ENCODE measurements at places on chromosomes 12 and 14.

- DNase-seq: no peak
Measured at GRCh38 chr12:31260840-31261239, 65.1 kb downstream of the SINHCAF start.

GRCh38 chr12:11227373-11227772, 40.6 kb upstream of the TAS2R42 start:
- DNase-seq: no peak

- no peak for DNase-seq
Measured at GRCh38 chr12:86081843-86082242, 174.3 kb downstream of the MGAT4C start.

DNA sequence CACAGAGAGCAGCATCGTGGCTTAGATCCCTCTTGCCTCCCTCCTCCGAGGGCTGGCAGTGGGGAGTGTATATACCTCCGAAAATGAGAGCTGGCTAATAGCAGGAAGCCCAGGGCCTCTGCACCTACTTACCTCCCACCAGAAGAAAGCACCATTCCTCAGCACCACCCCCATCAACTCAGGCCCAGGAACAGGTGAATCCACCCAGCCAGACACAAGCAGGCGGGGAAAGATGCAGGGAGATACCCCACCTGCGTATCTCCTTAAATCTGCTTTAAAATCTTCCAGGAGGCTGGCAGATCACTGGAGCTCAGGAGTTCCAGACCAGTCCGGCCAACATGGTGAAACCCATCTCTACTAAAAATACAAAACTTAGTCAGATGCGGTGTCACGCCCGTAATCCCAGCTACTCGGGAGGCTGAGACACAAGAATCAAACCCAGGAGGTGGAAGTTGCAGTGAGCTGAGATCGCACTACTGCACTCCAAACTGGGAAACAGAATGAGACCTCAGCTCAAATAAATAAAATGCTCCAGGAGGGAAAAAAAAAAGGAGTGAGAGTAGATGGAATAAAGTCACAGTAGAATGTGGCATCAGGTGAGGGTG, 93.5 kb downstream of the SINHCAF start:
- DNase-seq: no peak

DNA sequence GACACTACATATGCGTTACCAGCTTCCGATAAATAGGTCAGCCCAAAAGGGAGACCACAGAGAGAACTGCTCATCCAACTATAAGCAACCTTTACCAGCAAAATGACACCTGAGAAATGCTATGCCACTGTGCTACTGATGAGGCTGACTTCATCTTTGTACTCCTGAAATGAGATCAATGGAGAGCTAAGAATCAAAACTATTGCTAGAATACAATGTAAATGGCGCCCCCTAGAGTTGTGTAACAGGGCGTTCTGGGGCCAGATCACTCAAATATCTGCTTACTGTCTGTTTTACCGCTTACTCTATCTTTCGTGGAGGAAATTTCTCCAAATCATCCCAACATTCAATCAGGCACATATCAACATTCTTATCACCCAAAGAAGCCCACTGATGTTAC, 4.6 kb downstream of the ZNF384 start:
- DNase-seq: no peak

DNA sequence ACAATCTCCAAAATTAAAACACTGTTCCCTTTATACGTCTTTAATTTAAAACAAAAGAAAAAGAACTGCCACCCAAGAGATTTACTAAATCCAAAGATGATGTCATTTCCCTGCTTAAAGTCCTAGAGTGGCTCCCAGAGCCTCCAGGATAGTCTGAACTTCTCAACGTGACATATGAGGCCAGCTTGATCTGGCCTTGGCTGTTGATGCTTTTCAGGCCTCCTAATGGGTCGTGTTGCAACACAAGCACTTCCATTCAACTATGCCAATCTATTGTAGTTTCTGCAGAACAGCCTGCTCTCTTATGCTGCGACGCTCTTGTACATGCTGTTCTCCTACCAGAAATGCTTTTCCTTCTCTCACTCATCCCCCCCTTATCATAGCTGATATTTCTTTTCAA, 35.7 kb downstream of the LGR5 start:
- no peak for DNase-seq

DNA sequence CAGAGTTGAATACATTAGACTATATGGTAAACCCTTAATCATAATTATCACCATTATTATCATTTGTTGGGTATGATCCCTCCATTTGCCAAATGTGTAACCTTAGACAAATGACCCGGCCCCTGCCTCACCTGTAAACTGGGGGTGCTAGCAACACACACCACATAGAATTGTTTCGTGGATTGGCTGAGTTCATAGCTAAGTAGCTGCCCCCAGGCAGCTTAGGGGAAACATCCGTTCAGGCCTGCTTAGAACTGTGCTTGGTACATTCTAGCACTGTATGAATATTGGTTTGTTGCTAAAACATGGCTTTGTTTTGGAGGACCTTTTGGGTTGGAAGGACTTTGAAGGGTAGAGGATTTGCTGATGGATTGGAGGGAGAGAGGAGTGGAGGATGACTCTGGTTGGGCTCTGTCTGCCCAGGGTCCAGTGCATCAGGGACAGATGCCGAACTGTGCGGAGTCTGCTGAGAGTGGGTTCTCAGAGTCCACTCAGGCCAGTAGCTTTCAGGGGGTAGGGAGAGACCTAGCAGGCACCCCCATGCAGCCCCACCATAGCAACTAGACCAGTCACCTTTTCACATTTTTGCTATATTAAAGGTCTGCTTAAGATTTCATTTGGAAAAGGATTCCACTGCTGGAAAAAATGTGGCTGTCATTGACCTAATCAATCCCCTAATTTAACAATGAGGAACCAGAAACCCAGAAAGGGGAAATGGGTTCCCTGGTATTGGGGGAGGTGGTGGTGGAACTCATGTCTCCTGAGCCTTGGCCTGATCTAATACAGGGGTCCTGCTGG, 2.2 kb downstream of the RIN3 start:
- no peak for DNase-seq

DNA sequence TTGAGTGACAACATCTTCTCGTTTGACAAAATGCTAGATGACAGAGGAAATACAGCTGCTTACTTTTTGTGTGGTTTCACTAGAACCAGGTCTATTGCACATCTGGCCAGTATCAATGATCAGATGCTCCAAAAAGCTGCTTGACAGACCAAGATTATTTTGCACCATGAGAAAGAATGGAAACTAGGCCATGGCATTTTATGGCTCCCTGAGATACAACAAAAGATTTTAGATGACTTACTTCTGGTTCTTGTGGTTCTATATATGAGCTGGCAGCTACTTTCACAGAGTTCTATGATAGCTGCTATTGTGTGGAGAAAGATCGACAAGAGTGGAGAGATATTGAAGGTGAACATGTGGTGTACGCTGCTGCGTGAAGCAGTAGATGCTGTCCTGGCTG, 25.9 kb upstream of the PPFIBP1 start:
- no peak for DNase-seq

- DNase-seq: no peak
Measured at GRCh38 chr12:51593539-51593938, 2.5 kb downstream of the SCN8A start.

DNA sequence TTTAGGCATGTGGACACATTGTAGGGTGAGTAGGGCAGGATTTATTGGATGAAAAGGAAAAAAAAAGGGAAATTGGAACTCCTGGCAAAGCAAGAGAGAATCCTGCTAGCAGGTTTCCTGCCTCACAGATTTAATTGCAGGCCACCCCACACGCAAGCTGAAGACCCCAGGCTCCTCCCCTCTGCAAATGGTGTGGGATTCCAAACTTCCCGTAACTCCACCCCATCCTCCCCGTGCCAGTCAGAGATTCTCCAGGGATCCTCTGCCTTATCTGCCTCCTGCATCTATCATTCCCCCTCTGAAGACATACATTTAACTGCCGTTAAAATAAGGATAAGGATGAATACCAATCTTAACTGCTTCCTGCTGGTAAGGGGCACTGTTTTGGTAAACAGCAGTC, 249.8 kb upstream of the GARIN2 start:
- no peak for DNase-seq

DNA sequence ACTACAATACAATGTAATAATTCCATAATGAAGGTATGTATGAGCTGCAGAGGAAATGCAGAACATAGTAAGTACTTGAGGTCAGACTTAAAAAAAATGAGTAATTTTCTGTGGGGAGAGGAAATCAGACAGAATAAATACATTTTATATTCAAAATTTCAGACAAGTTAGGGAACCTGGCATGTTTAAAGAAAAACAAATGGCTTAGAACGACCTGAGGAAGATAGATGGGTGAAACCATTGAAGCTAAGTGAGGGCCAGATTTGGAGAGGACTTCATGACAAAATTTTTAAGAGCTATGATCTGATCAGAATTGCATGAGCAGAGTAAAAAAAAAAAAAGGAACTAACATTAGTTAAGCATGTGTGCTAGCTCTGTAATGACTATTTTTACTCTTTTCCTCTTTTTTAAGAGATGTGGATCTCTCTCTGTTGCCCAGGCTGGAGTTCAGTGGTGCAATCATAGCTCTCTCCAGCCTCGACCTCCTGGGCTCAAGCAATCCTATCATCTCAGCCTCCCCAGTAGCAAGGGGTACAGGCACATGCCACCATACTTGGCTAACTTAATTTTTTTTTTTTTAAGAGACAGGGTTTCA, 157.6 kb upstream of the PDE3A start:
- DNase-seq: no peak

GRCh38 chr12:119412811-119413794, 78.6 kb downstream of the CCDC60 start:
- DNase-seq: no peak

GRCh38 chr12:107607464-107608392, 77.9 kb upstream of the PWP1 start:
- peak; percentile 76 for DNase-seq

GRCh38 chr14:71399057-71399487, 491.8 kb downstream of the PCNX1 start:
- no peak for DNase-seq

DNA sequence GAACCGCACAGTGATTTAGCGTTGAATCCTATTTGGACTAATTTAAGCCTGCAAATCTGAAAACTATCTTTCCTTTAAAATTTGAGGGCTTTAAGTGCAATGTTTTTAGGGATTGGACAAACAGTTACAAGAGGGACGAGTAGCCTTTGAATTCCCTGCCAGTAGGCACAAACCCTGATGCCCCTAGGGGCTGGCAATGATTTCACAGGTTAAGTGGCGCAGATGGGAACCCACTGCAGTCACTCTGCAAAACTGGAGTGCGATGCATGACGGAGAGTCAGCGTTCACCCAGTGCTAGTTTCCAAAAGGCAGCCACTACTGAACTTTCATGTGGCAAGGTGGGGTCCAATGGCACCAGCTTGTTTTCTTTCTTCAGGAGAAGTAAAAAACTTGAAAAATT, 99.4 kb upstream of the FRMD6 start:
- DNase-seq: no peak

- DNase-seq: no peak
Measured at GRCh38 chr12:54429014-54429471, 10.0 kb upstream of the ITGA5 start.

- DNase-seq: no peak
Measured at GRCh38 chr12:95083938-95084337, 10.5 kb upstream of the NR2C1 start.

DNA sequence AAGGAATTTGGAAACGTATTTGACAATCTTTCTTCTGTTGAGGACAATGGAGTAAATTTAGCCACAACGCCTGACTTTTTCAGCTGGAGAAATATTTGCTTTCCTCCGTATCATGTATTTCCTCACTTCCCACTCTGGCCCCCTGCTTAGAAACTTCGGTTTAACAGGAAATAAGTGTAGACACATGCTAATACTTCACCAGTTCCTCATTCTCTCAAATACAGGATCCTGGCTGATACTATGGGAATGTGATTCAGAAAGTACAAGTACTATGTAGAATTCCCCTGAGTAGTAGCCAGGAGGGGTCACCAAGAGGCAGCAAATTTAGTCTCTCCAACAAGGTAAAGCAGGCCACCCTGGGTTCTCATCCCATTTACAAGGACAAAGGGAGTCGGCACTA, 58.0 kb downstream of the FAR2 start:
- no peak for DNase-seq

- no peak for DNase-seq
Measured at GRCh38 chr14:99066378-99066777, 205.6 kb downstream of the BCL11B start.

DNA sequence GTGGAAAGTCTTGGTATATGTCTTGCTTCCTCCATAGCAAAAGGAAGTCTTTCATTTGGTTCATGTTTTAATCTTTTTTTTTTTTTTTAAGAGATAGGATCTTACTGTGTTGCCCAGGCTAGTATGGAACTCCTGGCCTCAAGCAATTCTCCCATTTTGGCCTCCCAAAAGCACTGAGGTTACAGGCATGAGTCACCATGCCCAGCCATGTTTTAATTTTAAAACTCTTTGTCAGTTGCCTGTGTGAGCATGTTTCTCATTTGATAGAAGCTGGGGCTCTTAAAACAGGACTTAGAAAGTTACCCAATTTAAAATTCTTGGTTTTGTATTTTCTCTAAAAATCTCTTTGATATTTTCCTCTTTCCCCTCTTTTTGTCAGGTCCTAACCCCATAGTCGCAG, 45.0 kb upstream of the REP15 start:
- DNase-seq: no peak

- no peak for DNase-seq
Measured at GRCh38 chr12:51517800-51518199, 73.2 kb upstream of the SCN8A start.

GRCh38 chr12:120376934-120377572, 8.1 kb upstream of the MSI1 start:
- DNase-seq: no peak

DNA sequence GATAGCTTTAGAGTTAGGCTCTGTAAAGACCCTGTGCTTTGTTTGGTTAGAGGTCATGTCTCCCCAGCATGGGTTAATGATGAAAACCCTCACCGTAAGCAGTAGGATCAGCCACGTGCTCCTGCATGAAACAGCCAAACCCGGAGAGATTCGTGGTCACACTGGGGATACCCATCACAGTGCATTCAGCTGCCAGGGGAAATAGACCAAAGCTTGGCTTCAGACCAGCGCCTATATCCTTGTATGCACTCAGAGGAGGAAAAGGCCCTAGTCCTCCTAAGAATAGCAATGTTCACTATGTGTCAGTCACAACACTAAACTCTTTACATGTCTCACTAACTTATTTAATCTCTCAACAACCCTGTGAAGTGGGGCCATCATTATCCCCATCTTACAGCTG, 16.3 kb downstream of the SPX start:
- no peak for DNase-seq

GRCh38 chr12:45256721-45257120, 40.8 kb downstream of the ANO6 start:
- DNase-seq: no peak

DNA sequence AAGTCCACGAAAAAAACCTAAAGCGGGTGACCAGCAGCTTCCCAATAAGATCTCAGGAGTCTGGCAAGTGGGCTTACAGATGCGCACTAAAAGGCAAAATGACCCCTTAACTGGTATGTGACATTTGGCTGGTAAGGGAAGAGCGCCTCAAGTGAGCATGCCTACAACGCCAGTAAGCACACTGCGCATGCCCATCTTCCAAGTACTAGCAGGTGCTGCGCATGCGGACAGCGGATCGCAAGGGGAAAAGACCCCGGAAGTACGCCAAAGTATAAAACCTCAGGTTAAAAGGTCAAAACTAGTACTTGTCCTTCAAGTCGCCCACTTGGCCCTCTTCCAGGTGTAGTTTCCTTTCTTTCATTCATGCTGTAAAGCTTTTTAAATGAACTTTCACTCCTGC, 518.5 kb upstream of the MDGA2 start:
- no peak for DNase-seq

- DNase-seq: no peak
Measured at GRCh38 chr12:124531281-124531745, 36.1 kb downstream of the NCOR2 start.

GRCh38 chr12:120843472-120843871, 60.7 kb downstream of the SPPL3 start:
- DNase-seq: no peak
